Urinary bladder (tissue), 4 donors: ENCODE measurements at places on chromosomes 5 and 9. TPM values are rescaled to one million over a fixed set of nuclear protein-coding genes. Genes with fewer than 3 reads are reported as not detected.

The EIF4E1B gene
- total RNA-seq = not detected

The LHFPL2 gene
- total RNA-seq = 146 TPM

The TRIM36 gene
- 1.8 TPM for total RNA-seq

The IFNA2 gene
- total RNA-seq = not detected

The CAMK4 gene
- total RNA-seq = 30.9 TPM

The LCP2 gene
- 8.4 TPM for total RNA-seq

DNA sequence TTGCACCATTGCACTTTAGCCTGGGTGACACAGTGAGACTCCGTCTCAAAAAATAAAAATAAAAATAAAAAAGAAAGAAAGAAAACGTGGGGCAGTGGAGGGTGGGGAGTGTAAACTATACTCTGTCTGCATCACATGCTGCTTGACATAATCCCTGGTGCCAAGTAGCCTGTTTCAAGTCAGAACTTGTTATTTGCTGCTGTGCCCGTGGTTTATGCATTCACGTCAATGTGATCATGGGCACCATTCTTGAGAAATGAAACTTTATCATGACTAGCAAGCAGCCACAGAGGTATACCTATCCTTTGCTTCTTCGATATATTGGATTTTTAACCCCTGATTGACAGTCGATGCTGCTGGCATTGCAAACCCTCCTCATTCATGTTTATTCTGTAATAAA, 4.1 kb upstream of the SMU1 start:
- no peak for DNase-seq

DNA sequence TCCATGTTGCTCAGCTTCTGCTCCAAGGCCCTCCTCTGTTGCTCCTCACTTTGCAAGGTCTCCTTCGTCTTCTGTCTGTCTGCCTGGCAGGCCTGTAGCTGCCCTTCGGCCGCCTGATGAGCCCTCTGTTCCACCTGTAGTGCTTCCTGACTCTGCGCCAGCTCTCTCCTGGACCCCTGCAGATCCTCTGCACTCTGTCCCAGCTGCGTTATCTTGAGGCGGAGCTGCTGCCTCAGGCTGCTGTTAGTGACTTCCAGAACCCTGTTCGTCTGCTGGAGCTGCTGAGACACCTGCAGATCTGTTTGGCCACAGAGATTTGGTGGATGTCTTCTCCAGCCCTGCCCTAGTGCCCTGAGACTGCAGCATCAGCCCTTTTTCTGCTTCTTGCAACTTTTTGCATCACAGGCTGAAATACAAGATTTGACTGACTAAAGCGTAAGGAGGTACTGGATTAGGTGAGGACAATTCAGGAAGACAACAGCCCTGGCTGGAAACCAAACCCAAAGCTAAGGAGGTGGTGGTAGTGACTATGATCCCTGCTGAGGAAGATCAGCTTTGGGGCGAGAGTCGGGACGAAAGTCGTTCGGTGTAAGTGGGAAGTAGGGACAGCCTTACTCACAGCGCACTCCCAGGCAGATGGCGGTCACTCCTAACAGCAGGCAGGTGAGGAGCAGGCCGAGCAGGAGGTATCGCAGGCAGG, 2.1 kb downstream of the CD72 start:
- DNase-seq = no peak

GRCh38 chr5:42749020-42749419, 7.6 kb upstream of the CCDC152 start:
- DNase-seq = no peak

DNA sequence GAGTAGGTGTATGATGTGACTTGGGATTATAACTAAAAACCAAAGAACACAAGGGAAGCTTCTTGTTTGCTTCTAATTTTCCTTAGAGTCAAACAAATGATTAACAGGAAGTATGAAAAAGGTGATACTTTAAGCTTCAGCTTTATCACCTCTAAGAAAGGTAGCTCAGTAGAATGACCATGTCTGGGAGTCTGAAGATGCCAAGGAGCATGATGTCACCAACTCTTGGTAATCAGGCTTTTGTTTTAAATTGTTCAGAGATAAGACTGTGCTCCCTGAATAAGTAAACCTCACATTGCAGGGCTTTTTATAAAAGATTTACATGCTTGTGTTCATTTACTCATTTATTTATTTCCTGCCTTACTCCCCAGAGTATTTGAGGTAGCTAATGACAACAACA, 169.9 kb downstream of the FER start:
- DNase-seq = no peak

- DNase-seq = no peak
Measured at GRCh38 chr5:138316355-138316754, 15.2 kb downstream of the CDC25C start.

DNA sequence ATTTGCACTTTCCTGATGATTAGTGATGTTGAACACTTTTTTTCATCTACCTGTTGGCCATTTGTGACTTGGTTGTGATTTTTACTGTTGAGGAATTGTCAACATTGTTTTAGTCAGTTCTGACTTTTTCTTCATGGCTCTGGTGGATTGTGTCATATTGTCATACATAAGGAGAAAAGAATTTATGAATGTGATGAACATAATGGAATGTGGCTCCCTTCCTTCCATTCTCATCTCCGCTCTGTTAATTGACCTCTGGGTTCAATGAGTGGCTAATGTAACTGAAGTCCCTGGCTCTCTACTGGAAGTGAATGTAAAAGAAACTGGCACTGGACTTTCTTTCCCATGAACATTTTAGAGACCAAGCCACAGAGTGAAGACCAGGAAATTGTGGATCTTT, 49.2 kb downstream of the KIAA1958 start:
- no peak for DNase-seq
